ENCODE measurements at places on chromosomes 2 and 18.

GRCh38 chr2:124586210-124586609 lies 561.1 kb downstream of the CNTNAP5 start:
- no peak for DNase-seq

DNA sequence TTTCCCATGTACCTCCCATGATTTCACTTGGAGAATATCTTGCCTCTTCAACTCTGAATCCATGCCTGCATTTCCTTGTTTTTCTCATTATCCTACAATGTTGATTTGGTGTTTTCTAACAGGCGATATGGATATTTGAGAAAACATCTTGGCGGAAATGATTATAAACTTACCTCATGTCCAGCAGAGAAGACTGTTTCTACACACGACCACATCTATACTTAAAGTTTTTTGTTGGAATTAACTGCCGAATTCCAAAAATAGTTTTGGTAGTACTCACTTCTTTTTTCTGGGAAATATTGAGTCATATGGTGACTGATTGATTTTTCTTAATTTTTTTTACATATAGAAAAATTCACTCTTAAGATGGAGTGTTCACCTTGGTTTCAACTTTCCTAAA lies 41.4 kb upstream of the TMEFF2 start:
- no peak for DNase-seq

DNA sequence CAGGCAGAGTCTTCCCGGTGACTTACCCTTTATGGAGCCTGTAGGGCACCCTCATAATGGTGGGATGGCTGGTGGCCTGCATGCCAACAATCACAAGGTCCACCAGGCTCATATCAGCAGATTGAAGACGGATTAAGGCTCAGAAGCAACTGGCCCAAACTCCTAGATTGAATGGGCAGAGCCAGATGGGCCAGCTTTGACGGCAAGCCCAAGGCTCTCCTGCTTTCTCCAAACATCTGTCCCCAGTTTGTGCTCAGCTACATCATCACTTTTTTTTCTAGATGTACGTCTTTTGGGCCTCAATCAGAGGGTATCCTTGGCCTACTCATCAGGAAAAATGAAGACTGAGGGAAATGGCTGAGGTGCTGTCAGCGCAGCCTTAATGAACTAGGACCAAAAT lies 114.6 kb downstream of the VIT start:
- DNase-seq = no peak

GRCh38 chr2:132955871-132956615 lies 286.0 kb upstream of the LYPD1 start:
- no peak for DNase-seq

DNA sequence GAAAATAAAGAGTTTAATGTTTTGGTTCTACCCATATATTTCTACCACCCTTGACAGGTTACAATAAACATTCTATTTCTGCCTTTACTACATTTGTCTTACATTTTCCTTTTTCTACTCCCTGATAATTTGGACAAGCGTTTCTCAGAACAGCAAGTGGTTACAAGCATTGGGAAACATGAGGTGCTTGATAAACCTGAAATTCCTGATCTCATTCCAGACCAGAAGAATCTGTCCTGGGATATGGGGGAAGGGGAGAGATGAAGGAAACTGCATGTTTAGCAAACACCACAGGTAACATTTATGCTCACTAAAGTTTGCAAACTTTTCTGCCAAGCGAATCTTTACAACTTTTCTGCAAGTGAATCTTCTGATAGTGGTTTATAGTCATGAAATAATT lies 28.3 kb upstream of the DSC1 start:
- DNase-seq = no peak

- DNase-seq = no peak
Measured at GRCh38 chr2:230153390-230153976, 66.3 kb downstream of the SP110 start.

GRCh38 chr2:120740765-120741524 lies 5.3 kb downstream of the GLI2 start:
- DNase-seq = no peak

GRCh38 chr2:233108611-233109490 lies 48.7 kb downstream of the INPP5D start:
- no peak for DNase-seq

GRCh38 chr2:121677855-121678254 lies 28.6 kb upstream of the CLASP1 start:
- DNase-seq = no peak

DNA sequence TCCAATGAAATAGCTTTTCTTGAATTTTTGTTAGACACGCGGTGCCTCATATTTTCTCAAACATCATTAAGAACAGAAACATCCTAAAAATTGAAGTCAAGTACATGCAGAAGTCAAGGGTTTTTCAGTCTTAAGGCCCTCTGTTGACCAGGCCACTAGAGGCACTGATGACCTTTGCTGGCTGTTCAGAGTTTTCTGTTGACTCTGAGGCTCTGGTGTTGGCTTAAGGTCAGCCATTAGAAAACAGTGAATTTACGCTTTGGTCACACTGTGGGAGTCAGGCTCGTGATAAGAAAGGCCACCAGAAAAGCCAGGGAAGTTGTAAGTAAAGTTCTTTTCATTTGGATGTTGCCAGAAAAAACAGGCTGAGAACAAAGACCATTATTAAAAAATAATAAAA lies 5.8 kb upstream of the UPP2 start:
- DNase-seq = no peak

DNA sequence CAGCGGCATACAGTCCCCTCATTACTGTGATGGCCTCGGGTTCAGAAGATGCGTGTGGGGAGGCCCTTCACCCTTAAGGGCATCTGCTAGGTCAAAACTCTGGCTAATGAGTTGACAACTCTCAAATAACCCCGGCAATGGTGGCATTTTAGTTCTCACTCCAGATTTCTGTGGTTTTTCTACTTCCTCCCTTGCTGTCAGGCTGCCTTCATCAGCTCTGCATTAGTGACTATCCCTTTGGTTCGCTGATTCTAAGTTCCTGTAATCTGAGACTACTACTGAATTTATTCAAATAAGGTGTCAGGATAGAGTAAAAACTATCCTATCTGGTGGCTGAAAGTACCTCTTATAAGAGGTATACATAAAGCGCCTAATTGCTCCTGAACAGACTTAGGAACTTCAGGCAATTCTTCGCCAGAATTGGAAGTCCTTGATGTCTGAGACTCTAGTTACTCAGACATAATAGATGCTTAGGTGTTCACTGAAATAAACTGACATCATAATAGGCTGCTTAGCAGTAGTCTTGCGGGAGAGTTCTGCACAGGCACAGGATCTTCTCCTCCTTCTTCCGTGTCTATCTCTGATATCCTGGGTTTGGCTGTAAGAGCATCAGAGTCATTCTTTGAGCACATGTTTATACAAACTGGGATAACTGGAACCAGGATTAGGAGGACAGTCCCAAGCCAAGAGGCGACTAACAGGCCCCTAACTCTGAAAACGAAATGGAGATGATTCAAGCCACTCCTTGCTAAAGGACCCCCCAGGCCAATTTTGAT lies 194.5 kb downstream of the DNER start:
- DNase-seq = no peak

DNA sequence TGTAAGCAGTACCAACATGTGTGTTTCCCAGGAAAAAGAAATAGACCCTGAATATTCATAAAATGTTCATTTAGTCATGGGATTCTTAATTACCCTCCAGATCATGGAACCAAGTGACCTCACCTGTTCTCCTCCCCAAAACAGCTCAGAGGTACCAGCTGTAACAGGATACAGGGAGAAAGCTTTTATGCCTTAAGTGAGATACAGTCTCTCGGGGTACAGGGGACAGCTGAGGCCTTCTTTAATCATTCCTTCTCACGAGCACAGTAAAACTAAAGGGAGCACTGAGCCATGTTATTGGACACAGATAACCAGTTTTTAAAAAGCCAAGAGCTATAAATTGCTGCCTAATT lies 16.6 kb downstream of the EPHA4 start:
- no peak for DNase-seq

GRCh38 chr2:236968880-236969534 lies 116.7 kb upstream of the COPS8 start:
- no peak for DNase-seq

DNA sequence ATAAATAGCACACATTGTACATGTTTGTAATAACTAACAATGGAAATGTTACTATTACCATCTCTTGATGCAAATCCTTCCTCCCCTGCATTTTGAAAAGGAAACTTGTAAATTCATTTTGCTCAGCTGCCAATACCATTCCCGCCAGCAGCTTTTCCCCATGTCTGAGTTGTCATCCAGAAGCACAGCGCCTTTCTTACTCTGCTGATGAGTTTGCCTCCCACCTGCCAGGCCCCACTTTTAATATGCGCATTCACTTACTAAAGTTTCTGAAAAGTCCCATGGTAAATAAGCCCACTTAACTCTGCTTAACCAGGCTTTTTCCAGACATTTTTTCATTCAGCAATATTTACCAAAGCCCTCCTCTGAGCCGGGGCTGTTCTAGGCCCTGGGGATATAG lies 3.9 kb downstream of the CHST10 start:
- no peak for DNase-seq

GRCh38 chr2:171327043-171327496 lies 106.7 kb downstream of the METTL8 start:
- no peak for DNase-seq

GRCh38 chr2:36059691-36060090 lies 295.9 kb upstream of the CRIM1 start:
- no peak for DNase-seq

GRCh38 chr18:63223837-63224236 lies 95.7 kb downstream of the BCL2 start:
- DNase-seq = no peak

DNA sequence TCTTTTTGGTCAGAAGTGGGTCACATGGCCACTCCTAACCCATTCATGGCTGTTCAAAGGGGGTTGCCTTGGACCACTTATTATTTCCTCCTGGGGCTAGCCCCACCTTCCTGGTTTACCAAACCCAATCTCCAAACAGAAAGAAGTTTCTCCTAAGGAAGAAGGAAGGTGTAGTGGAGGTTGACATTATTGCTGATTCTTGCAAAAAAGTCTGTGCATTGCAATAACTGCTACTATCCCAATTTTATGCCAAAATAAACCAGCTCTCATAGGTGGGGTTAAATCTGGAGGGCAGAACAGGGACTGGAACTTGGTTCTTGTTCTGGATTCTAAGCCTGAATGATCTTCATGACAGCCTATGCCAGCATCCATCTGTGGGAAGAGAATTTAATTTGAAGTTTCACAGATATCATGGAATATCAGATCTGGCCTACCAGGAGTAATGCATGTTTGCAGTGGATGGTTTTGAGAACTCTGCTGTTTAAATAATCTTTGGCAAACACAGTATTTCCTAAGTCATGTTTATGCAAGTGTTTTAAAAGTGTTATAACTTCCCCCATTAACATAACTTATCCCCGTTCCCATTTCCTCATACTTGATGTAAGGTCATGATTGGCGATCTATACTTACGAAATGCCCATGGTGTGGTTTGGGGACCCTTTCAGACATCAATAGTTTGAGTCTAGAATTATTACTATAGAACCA lies 11.9 kb downstream of the ANXA4 start:
- DNase-seq = no peak

DNA sequence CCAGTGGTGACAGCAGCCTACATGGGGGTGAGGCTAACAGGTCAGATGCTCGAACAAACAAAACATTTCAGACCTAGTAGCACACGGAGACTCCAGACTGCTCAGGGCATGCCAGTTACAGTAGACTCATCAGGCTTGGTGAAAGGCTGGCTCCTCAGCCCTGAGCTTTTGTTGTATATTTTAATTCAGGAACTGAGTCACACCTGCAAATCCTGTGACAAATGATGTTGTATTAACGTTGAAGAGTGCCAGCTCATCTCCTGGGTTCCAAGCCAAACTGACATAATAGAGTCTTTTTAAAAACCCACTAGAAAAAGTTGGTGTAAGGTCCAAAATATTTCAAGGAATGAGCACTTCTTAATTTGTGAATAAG lies 65.3 kb downstream of the C1D start:
- no peak for DNase-seq

DNA sequence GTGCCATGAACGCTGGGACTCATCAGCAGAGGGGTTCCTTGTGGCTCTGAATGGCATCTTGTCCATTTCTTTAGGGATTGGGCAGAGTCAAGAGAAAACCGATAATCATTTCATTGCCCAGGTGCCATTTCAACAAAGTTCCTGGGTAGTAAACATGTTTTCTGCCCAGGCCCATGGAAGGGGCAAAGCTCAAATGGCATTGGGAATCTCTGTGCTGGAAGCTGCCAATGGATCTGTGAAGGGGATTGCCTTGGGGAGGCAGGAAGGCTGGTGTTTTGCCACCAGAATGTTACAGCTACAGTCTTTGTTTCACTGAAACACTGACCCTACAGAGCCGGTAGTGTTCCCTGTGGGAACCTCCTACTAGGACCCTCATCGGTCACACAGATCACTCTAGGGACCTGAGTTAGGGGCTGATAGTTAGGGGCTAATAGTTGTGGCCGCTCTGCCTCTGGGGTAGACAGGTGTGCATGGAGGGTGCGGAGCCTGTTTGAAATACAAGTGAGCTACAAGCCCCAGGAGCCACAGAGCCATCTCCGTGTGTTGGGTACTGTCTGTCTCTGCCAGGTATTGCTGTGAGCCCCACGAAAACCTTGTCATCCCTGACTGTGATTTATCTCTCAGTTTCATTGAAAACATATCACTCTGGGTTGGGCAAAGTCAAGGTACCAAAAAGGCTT lies 224.4 kb upstream of the COPS8 start:
- DNase-seq = no peak

- DNase-seq = no peak
Measured at GRCh38 chr2:62217421-62217820, 21.5 kb downstream of the B3GNT2 start.

- no peak for DNase-seq
Measured at GRCh38 chr18:7750966-7751365, 183.8 kb downstream of the PTPRM start.

GRCh38 chr18:11488175-11488574 lies 121.2 kb upstream of the SLC35G4 start:
- DNase-seq = no peak

DNA sequence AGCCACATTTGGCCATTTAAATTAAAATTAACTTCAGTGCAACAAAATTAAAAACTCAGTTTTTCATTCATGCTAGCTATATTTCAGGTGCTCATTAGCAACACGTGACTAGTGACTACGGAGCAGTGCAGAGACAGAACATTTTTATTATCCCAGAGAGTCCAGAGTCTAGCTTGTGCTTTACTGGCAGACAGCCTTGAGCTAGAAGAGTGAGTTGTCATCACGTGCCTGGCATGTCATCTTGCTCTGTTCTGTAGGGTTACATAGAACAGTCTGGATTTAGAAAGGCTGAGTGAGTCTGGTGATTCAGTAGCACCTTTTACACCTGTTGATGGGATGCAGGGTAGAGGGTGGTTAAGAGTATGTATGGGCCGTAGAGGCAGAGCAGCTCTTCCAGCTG lies 136.9 kb upstream of the IL1R2 start:
- no peak for DNase-seq

DNA sequence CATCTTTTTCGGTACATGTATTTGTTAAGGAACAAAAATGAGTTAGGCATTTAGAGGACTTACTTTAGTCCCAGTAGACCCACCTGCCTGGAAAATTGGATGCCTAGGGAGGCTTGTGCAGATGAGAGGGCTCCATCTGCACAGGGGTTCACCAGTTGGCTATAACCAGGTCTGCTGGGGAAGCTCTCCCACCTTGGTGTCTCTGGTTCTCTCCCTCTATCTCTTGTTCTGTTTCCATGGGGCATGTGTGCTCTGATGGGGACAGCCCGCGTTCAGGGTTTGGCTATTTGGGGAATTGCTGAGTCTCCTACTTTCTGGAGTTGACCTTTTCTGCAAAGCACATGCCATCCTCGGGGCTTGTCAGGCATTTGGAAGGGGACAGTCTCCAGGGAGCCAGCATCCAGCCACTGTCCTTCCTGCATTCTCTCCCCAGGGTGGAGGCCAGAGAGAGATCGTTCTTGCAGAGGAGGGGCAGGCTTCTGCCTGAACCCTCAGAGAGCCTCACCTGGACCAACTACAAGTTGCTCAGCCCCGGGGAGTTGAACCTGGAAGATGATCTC lies 157.3 kb downstream of the KLHL29 start:
- DNase-seq = no peak

Data from stimulated activated CD8-positive, alpha-beta memory T cell treated with anti-CD3 and anti-CD28 coated beads, Interleukin-15, amount 100 ng/mL, for 24 hours (primary cell).